ENCODE measurements at places on chromosomes 5 and 9.

- no peak for DNase-seq
These were observed 216.1 kb downstream of the MEF2C start for GRCh38 chr5:88666761-88667495.

- DNase-seq = no peak
These were observed 474.5 kb downstream of the LRRC70 start for GRCh38 chr5:63053019-63053638.

DNA sequence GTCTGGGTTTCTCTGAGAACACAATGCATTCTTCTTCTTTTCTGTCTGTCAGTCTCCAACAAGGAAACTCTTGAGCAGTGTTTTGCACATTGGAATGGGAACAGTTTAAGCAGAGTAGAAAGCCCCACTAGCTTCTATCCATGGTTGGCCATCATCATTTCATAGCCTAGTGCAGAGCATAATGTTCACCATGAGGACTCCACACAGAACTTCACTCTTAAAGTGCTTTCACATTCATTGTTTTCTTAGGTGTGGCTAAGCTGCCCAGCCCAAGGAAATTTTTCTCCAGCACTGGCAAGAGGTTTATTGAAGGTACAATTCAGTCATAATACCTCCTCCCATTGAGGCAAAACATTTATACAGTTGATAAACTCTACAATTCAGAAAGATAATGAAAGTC lies 503.0 kb upstream of the CD180 start:
- no peak for DNase-seq

DNA sequence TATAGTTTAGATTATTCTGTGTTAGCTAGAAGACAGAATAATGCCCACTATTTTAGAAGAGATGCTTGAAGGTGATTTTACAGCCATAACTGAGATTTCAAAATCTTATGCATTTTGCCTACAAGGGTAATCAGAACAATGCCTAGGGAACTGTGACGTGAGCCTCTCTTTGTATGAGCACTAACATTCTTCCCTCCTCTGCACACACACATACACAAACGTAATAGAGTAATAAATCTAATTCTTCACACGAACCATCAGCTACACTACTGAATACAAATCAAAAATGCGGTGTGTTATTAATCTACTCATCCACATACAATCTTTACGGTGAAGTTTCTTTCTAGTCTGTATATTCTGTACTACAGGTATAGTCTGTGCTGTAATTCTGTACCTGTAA lies 227.8 kb downstream of the PLK2 start:
- no peak for DNase-seq

DNA sequence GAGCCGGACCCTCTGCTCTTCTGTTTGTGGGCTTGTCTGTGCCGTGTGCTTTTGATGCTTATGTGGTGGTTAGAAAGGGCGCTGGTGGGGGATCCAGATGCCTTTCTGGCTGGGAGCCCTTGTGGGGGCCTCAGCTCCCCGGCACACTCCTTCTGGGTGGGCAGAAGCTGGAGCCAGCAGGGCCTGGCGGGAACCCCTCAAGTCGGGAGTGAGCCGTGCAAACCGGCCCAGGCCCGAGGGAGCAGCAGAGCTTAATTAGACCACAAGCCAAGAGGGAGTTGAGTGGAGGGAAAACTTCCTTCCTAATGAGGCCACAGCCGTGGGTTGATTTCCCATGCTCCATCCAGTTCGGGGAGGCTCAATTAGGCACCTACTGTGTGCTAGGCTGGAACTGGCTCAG lies 76.0 kb upstream of the RNU6ATAC start:
- no peak for DNase-seq

DNA sequence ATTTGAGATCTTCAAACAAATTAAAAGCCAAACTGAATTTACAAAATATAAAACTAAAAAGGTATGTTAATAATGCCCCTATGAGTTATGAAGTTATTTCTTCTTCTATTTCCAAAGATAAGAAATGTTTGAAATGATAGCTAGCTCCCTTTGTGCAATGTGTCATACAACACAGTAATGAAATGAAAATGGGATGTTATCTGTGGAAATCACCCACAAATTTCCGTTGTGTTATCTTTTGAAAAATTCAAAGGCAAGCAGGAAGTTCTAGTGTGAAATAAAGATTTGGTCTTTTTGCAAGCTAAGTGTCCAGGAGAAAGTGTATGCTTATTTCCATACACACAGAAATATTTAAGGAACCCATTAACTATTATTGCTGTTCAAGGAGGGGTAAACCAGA lies 375.3 kb upstream of the PRR16 start:
- DNase-seq = no peak

DNA sequence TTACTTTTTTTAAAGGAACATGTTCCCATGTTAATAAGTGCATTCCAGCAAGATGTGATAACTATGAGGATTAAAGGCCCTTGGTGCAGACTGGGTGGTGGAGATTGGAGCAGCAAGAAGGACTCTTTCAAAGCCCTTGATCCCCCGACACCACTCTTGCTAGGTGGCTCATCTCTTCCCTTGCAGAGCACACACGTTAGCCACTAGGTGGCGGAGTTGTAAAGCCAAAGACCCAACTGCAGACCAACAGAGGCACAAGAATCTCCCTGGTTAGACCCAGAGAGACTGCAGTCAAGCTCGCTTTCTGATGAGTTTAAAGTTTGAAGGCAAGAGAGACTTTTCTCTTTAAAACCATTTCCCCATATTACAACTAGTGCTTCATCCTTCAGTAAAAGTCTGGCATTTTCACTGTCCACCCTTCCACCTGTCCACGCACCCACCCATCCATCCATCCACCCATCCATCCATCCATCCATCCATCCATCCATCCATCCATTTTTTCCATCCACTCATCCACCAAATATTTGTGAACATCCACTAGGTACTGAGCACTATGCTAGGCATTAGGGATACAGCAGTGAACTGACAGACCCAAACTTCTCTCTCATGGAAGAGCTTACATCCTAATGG lies 226.9 kb downstream of the MSX2 start:
- DNase-seq = no peak

- DNase-seq = no peak
These were observed 363.9 kb upstream of the SEMA6A start for GRCh38 chr5:116938488-116938887.

DNA sequence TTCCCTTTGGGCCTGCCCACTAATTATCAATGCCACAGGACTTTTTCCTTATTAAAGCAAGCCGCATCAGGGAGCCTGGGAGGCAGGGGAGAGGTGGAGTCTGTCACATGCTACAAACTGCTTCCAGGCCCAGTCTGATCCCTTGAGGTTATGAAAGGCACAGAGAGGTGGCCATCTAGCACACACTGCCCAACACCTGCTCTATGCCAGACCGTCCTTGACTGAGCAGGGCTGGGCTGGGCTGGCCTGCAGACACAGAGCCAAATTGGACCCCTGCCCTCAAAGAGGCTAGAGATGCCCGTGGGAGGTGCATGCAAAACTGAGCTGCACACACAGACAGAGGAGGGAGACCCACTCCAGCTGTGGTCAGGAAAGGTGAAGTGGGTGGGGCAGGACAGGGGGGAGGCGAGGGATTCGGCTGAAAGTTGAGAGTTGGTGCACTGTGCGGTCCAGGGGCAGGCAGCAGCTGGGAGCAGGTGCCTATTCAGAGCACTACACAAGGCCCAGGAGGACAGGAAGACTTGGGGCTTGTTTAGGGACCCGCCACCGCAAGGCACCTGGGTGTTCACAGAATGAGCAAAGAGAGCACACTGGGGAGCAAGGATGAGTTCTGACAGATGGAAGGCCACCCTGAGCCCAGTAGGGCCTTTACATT lies 36.4 kb upstream of the TCF7 start:
- DNase-seq = no peak

DNA sequence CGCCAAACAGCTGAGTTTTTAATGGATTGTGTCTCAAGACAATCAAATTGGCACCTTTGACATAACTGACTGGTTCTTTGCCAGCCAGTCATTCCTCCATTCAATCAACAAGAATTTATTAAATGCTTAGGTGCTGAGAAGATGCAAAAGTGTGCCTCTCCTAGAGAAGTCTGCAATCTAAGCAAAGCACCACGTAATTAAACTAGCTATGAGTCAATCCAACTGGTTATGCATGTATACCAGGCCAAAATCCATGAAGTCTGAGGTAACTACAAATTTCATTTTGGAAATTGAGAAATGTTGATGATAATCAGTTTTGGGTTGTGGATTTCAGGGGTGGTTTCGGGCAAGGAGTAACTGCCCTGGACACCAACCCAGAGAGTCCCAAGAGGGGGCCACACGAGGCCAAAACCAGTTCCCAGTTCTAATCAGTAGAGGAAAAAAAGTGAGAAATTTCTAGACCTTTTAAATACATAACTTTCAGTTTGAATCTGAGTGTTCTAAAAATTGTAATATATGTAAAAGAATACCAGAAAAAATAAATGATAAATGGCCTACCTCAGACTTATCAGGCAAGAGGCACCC lies 92.6 kb downstream of the EFNA5 start:
- DNase-seq = no peak

GRCh38 chr9:99398241-99398640 lies 176.2 kb downstream of the SEC61B start:
- DNase-seq = no peak

DNA sequence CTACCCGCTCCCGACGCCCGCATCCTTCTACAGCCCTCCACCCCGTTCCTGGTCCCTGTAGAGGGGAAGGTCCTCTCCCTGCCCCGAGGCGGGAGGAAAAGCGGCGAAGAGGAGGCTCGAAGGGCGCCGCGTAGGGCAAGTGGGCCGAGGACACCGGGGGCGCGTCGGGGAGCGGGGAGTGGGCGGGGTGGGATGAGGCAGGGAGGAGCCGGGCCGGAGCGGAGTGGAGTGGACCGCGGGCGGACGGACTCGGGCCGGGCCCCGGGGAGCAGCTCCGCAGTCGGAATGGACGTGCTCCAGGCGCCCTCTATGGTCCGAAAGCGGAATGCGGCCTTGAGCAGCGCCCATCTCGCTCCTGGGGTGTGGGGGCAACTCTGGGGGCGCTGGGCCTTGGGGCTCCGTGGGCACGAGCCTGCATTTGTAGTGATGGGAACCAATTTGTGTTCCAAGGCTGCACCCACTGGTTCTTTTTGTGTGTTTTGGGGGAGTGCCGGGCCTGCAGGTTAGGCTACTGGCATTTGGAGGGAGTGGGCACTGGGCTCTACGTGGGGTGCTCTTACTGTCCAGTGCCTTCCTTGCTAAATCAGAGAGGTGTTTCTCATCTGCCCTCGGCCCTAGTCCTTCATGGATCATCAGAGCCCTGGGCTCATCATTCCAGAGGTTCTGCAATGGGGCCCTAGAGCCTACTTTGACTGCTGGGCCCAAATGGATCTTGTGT lies 7.3 kb downstream of the IRX1 start:
- DNase-seq = no peak

DNA sequence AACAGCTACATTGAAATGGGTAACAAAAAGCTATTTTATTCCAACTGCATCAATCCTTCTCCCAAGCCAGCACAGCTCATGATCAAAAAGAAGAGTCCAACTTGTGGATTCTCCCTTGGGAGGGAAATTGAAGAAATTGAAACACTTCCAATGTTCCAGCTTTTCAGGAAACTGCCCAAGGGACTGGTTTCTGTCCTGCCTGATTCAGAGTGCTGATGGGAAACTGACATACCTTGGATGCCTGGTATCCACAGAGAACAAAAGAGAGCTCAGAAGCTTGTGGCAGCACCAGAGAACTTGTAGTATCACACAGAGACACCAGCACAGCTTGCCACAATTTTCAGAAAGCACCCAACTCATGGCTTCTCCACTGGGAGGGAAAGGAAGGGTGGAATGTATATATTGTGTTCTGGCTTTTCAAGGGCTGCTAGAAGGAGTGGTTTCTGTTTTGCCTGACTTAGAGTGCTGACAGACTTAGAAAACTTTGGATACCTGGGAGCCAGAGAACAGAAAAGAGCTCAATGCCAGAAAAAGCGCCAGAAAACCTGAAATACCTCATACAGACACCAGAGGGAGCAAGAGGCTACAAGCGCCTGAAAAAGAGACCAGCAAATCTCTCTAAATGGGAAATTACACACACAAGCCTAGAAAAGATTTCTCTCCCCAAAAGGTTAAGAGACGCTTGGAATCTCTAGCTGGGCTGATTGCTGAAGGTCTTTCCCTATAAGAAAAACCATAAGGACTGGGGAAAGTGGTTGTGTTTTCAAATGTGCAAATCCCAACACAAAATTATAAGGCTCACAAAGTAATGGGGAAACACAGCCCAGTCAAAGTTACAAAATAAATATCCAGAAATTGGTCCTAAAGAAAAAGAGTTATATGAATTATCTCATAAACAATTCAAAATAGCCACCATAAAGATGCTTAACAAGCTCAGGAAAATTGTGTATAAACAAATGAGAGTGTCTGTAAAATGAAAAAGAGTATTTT lies 178.8 kb downstream of the SPOCK1 start:
- no peak for DNase-seq
